ENCODE measurements at places on chromosomes 3 and 15.

GRCh38 chr15:61051569-61052031 is 177.5 kb downstream of the RORA start:
- DNase-seq: peak; percentile 49

GRCh38 chr3:169914321-169914720 is 2.9 kb downstream of the SAMD7 start:
- no peak for DNase-seq

DNA sequence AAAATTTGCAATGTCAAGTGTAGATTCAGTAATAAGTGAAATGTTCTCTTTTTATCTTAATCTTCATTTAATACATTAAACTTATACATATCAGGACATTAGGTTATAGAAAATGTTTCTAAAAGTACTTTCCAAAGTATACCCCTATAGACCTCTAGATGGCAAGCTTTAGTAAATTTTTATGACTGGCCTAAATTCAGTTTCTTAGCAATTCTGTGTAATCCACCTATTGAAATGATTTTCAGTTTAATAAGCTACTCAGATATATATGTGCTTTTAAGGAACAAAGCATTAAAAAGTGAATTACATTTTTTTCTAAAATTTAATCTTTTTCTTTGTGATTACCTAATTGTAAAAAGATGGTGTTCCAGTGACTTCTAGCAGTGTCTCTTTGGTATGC is 342.2 kb downstream of the GBE1 start:
- DNase-seq: peak; percentile 23

- DNase-seq: no peak
Observed at GRCh38 chr3:141444586-141445285, 42.1 kb upstream of the RASA2 start.

DNA sequence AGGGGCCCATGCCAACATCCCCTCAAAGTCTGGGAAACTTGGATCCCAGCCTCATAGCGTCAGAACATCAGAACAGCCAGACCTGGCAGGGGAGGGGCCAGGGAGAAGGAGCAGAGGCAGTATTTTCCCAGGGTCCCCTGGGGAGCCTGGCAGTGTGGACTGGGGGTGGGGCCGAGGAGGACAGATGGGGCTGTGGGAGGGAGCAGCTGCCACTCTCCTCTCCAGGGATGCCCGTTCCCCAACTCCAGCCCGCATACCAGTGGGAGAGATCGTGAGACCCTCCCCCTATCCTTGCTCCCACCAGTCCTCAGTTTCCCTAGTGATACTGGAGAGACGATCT is 6.5 kb upstream of the DNAJB8 start:
- peak; percentile 74 for DNase-seq

DNA sequence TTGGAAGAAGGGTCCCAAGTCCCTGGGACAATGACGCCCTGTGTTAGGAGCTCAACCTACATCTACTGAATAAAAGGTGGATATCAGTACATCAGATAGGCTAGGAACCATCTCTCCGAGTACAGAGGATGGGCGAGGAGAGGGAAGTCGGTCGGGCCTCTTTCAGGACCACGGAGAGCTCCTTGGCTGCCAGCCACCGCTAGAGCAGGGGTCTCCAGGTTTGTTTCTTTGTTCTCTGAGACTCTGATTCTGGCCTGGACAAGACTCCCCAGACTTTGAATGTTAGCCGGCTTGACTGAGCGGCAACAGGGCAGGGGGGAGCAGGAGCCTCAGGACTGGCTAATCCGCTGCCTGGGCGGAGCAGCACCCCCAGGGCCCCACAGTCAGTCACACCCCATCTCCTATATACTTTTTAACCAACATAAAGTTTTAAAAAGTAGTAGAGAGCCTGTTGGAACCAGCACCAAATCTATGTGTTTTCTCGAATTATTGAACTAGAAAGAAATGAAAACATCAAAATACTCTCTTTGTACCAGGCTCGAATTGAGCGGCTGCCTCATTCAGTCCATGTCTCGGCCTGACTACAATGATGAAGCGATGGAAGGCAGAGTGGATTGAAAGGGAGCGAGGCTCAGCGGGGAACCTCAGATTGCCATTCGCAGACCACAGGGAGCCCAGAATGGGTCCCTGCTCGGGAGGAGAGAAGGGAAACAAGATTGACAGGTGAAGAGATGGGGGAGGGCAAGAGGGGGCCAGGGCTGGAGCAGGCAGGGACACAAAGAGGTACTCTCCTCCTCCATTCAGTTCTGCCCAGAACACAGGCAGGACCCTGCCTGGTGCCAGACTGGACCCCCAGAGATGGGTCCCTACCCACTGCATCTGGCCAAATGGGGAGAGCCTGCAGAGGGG is 131.6 kb downstream of the TPRA1 start:
- DNase-seq: peak; percentile 39

- no peak for DNase-seq
Observed at GRCh38 chr3:38142959-38143358, 4.5 kb downstream of the MYD88 start.

- DNase-seq: no peak
Observed at GRCh38 chr3:34365231-34365630, 566.8 kb downstream of the PDCD6IP start.

DNA sequence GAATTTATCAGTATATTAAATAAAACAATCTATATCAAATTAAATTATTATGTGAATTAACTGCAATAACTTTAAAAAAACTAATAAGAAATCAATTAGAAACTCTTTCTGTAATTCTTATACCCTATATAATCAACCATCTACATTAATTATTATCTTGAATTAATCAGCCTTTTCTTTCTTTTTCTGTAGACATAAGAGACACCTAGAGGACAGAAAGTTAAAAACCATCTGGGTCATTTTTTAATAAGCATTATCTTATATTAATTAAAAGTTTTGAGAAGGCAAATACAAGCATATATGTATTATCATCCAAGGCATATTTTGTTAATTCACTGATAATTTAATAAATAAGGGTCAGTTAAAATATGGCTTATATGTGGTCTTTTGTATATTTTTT is 24.2 kb upstream of the SLC25A26 start:
- no peak for DNase-seq

DNA sequence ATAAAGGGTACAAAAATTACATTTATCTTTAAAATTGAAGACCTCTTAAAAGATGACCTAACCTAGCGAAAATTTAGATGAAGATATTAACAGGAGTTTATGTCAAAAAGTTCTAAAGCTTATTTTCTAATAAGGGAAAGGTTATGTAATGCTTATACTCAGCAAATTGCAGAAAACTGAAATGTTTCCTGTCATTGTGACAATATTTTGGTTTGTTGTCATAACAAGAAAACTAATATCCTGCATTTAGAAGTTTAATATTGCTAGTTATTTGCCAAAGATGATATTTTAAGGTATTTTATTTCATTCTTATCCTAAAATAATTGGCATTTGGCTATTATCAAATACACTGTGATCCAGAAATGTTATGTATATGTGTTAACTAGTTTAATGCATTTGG is 294.5 kb downstream of the C3orf38 start:
- DNase-seq: no peak

GRCh38 chr15:89888214-89888804 is 5.5 kb downstream of the AP3S2 start:
- DNase-seq: no peak

GRCh38 chr3:54660714-54661132 is 267.1 kb downstream of the LRTM1 start:
- no peak for DNase-seq

DNA sequence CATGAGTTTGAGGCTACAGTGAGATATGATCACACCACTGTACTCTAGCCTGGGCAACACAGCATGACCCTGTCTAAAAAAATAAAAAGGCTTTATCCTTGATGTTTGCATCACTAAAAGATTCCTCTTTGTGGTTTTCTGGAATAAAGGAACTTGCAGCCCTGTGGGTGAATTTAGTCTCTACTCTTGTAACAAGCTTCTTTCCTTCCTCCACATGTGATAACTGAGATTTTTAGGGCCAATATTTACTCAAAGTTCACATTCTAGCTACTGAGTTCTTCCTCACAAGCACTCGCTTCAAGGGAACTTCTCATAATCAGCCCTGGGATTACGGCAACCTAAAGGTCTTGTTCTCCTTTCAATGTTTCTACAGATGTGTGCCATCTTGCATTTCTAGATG is 24.6 kb downstream of the COMMD2 start:
- DNase-seq: no peak

DNA sequence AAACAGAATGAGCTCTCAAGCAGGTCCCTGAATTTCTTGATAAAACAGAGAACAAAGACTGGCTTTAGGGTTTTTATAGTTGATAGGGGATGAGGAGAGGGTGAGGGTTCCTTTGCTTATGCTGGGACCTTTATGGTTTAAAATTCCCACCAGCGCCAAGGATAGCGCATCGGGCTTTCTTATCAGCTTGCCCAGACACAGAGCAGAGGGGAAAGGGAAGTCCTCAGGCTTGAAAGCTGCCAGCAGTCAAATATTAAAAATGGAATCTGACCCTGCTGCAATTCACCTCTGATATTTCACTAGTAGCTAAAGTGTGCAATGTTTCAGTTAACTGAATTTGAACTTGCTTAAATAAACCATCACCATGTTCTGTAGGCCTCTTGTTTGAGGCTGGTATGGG is 55.0 kb upstream of the EPHA3 start:
- DNase-seq: no peak

- no peak for DNase-seq
Observed at GRCh38 chr15:29324746-29325145, 55.1 kb upstream of the NSMCE3 start.

GRCh38 chr3:160885791-160886286 is 129.8 kb downstream of the PPM1L start:
- DNase-seq: peak; percentile 96

DNA sequence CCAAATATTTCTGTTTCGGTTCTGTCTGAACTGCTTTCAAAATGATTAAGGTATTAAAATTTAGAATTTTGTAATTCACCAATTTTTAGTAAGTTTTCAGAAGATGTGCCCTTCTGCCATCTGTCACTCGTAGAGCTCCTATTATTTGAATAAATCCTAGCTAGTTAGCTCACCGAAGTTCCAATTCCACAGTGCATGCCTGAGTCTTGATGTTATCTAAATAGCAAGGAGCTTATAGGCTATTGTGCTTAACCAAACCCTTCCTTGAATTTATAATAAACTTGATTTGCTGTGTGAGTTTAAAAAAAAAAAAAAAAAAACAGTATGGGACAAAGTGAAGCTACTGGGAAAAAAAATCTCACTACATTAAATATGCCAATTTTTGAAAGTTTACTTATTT is 18.7 kb downstream of the ATP13A3 start:
- no peak for DNase-seq

DNA sequence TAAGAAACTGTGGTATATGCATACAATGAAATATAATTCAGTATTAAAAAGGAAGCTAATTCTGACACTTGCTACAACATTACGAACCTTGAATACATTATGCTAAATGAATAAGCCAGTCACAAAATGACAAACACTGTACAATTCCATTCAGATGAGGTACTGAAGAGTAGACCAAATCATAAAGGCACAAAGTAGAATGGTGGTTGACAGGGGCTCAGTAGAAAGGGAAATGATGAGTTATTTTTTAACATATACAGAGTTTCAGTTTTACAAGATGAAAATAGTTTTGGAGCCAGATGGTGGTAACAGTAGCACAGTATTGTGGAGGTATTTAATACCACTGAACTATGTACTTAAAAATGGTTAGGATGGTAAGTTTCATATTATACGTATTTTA is 254.6 kb upstream of the RBMS3 start:
- DNase-seq: no peak

GRCh38 chr15:22863356-22863755 is 24.9 kb downstream of the NIPA2 start:
- DNase-seq: no peak

DNA sequence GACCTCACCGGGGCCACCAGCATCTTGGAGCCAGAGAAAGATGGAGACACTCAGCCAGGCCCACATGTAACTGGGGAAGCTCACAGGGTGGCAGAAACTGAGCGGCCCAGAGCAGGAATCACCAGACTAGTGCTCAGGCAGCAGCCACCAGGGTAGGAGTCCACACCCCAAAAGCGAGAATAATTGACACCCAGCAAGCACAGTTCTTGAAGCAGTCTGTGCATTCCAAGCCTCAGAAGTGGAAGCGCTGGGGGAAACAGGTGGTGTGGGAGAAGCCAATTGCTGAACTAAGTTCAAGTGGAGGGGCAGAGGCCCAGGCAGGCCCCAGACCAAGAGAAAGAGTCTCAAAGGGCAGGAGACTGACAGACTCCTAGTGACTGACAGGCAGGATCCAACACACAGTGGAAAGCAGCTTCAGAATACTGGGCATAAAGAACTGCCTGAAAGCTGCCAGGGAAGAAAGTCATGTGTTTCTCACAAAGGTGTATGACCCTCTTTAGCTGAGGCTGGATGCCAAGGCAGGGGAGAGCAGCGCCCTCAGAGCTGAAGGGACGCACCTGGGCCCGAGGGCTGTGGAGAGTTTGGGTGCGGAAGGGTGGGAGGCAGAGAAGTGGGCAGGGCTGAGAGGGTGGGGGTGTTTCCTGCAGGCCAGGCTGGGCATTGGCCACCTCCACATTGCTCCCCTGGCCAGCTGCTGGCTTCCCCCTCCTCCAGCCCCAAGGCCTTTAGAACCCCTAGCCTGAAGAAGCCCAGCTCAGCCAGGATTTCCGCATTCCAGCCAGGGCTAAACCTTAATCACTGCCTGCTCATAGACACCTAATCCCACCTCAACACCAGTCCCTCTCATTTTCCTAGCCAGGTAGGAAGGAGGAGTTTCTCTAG is 7.7 kb downstream of the NT5DC2 start:
- DNase-seq: no peak

- DNase-seq: peak; percentile 9
Observed at GRCh38 chr15:83734487-83734886, 80.6 kb downstream of the ADAMTSL3 start.

Measured in SK-N-DZ (cell line).